Immature natural killer cell (primary cell): ENCODE measurements at places on chromosomes 2 and 18. TPM values are rescaled to one million over a fixed set of nuclear protein-coding genes. Genes with fewer than 3 reads are reported as not detected.

PLGLB2 gene
- 0.16 TPM for polyA plus RNA-seq

SPATS2L gene
- not detected for polyA plus RNA-seq

SCYGR4 gene
- polyA plus RNA-seq, result not detected

LYPD6 gene
- 0.10 TPM for polyA plus RNA-seq

ZNF513 gene
- polyA plus RNA-seq, result 6.3 TPM

CFC1 gene
- 0.20 TPM for polyA plus RNA-seq

IGFBP5 gene
- not detected for polyA plus RNA-seq

FTCDNL1 gene
- polyA plus RNA-seq, result 1.1 TPM

MAP3K19 gene
- polyA plus RNA-seq, result not detected

CROCC2 gene
- polyA plus RNA-seq, result not detected

NAGK gene
- polyA plus RNA-seq, result 79.4 TPM

POTEJ gene
- not detected for polyA plus RNA-seq

LRPPRC gene
- polyA plus RNA-seq, result 28.8 TPM

RAB6C gene
- not detected for polyA plus RNA-seq

SERPINB4 gene
- polyA plus RNA-seq, result not detected

PLCL1 gene
- polyA plus RNA-seq, result 0.53 TPM

LONRF2 gene
- polyA plus RNA-seq, result not detected

BCL2L11 gene
- 2.0 TPM for polyA plus RNA-seq

GTF3C2 gene
- 43.7 TPM for polyA plus RNA-seq

ATP5F1A gene
- polyA plus RNA-seq, result 429 TPM

NPHP1 gene
- not detected for polyA plus RNA-seq

ERICH2 gene
- polyA plus RNA-seq, result not detected

HNMT gene
- 0.78 TPM for polyA plus RNA-seq

COL3A1 gene
- not detected for polyA plus RNA-seq

TUBA4B gene
- not detected for polyA plus RNA-seq

CPO gene
- polyA plus RNA-seq, result not detected

SNORC gene
- not detected for polyA plus RNA-seq

SULT1C4 gene
- polyA plus RNA-seq, result not detected

HOXD10 gene
- polyA plus RNA-seq, result not detected

HOXD3 gene
- not detected for polyA plus RNA-seq

UGT1A10 gene
- not detected for polyA plus RNA-seq

TMEM178A gene
- not detected for polyA plus RNA-seq

MDH1B gene
- polyA plus RNA-seq, result not detected

NCL gene
- 602 TPM for polyA plus RNA-seq

SCN2A gene
- not detected for polyA plus RNA-seq

KIAA1328 gene
- polyA plus RNA-seq, result 10.2 TPM

RAB27B gene
- 3.9 TPM for polyA plus RNA-seq

DNAH6 gene
- not detected for polyA plus RNA-seq

GCG gene
- polyA plus RNA-seq, result not detected

C2orf66 gene
- 0.16 TPM for polyA plus RNA-seq

RAB17 gene
- polyA plus RNA-seq, result not detected

ID2 gene
- 1,420 TPM for polyA plus RNA-seq

OTOF gene
- polyA plus RNA-seq, result 0.34 TPM

SPC25 gene
- polyA plus RNA-seq, result not detected

BOK gene
- polyA plus RNA-seq, result 15.2 TPM

DNAJC5G gene
- not detected for polyA plus RNA-seq

SCYGR8 gene
- not detected for polyA plus RNA-seq
